Astrocyte (in vitro differentiated cells and primary cell): ENCODE measurements at places on chromosomes 4 and X.

GRCh38 chr4:37603711-37604110 lies 82.5 kb downstream of the RELL1 start:
- no peak overlapping the region for H3K4me3 ChIP-seq
- no peaks in the 10 kb centered on the region for H3K27me3 ChIP-seq
- H3K27ac ChIP-seq, result no peak overlapping the region
- H3K4me1 ChIP-seq, result no peaks in the 10 kb centered on the region
- H3K36me3 ChIP-seq, result no peaks in the 10 kb centered on the region

DNA sequence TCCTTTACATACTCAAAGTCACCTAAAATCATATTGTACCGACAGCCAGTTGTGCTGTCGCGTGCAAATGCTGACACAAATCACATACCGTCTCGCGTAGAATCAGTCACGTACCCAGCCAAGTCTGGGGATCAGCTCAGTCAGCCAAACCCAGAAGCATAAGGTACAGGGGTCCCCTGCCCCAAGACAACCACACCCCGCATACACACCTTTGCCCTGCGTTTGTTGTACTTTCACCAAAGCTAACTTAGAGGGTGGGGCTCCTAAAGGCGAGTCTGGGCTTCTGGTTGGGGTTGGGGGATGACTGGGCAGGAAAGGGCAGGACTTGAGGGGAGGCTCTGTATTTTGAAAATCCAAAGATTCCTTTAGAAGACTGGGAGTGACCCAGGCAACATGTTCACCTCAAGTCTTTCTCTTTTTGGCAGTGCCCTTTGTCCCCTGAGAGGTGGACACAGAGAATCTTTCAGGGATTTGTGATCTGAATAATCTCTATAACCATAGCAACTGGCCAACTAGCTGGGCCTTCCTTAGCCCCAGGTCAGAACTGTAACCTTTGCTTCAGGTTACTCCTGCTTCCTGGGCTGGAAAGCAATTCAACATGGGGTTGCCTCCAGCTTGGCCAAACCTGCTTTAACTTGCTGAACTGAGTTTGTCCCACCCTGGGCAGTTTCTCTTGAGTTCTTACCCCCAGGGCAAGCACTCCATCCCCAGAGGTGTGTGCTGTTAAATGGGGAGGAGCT lies 992 bp downstream of the GDPD2 start:
- no peaks in the 10 kb centered on the region for H3K36me3 ChIP-seq
- H3K4me1 ChIP-seq, result no peaks in the 10 kb centered on the region
- H3K4me3 ChIP-seq, result no peak overlapping the region
- no peak for DNase-seq
- no peak overlapping the region for H3K27ac ChIP-seq
- no peaks in the 10 kb centered on the region for H3K27me3 ChIP-seq

- no peaks in the 10 kb centered on the region for H3K36me3 ChIP-seq
- H3K27ac ChIP-seq, result peak overlapping the region; percentile 83
- H3K27me3 ChIP-seq, result no peaks in the 10 kb centered on the region
- peaks cover 6% of the 10 kb centered on the region for H3K4me1 ChIP-seq
- peak overlapping the region; percentile 64 for H3K4me3 ChIP-seq
These were observed 797 bp downstream of the TXLNG start for GRCh38 chrX:16786791-16787735.

DNA sequence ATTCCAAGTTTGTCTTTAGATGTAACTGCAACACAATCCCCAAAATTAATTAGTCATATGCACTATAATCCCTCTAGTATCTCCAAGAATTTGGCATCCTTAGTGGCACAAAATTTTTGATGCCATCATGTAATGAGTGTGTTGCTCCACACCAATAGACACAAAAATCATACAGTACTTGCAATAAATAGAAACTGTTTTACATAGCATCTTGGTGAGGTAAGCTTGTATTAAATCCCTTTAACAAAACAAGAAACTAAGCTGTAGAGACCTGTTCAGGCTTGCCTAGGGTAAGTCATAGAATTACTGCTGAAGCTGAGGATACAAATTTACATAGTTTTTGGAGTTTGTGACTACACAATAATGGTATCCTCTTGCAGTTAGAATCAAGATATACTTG lies 64.5 kb upstream of the PRSS12 start:
- H3K4me1 ChIP-seq, result no peaks in the 10 kb centered on the region
- H3K27me3 ChIP-seq, result no peaks in the 10 kb centered on the region
- H3K36me3 ChIP-seq, result no peaks in the 10 kb centered on the region
- peak overlapping the region; percentile 31 for H3K27ac ChIP-seq
- DNase-seq, result peak; percentile 64

DNA sequence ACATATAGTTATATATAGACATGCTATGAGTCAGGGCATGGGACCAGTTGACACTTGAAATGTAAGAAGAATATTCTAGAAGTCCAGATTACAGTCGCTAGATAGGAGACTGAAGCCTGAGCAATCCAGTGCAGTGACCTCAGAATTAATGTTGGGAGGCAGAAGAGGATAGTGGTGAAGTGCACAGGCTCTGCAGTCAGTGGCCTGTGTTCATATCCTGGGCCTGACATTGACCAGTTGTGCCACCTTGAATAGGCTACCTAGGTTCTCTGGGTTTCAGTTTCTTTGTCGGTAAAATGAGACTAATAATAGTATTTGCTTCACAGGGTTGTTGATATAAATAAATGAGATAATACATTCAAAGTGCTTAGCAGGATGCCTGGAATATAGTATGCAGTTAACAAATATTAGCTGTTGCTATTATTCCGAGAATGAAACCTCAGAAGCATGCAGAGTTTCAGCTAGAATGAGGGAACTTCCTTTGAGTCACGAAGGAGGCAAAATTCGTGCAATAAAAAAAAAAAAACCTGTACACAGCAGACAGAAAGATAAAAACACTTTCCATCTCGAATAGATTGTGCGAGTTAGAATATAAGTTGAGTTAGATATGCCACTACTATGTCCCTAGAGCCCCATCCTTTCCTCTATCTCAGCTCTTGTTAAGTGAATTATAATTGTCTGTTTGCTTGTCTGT lies 4.0 kb upstream of the SH2D1A start:
- no peak for DNase-seq
- no peaks in the 10 kb centered on the region for H3K27me3 ChIP-seq
- H3K27ac ChIP-seq, result no peak overlapping the region
- H3K4me1 ChIP-seq, result no peaks in the 10 kb centered on the region
- H3K36me3 ChIP-seq, result no peaks in the 10 kb centered on the region
- H3K4me3 ChIP-seq, result no peak overlapping the region

DNA sequence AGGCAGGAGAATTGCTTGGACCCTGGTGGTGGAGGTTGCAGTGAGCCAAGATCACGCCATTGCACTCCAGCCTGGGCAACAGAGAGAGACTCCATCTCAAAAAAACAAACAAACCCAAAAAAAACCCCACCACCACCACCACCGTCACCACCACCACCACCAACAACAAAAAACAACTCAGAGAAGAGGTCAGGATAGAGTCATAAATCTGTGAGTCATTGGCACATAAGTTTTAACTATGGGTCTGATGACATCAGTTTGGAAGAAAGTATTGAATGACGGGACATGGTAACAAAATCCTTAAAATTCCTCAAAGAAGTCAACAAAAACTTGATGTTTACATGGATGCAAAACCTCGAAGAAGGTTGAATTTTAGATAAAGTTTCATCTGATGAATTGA lies 288.0 kb upstream of the SFRP2 start:
- DNase-seq, result no peak
- H3K27ac ChIP-seq, result no peak overlapping the region
- no peaks in the 10 kb centered on the region for H3K27me3 ChIP-seq
- H3K4me3 ChIP-seq, result no peak overlapping the region

DNA sequence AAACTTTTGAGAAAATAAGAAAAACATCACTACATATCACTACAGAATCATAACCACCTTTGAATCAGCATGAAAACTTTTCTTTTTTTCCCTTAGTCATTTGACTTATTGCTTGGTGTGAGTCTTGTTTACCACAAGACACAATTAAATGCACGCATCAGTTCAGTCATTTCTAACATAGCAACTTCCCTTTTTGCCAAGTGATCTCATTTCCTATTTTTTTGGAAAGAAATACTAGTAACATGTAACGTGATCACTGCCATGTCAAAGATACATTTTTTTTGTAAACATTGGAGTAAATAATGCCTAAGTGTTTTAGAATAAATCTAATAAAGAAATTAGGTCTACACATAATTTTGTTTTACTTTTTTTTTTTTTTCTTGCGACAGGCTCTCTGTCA lies 5.1 kb upstream of the CXCL8 start:
- H3K4me3 ChIP-seq, result no peak overlapping the region
- no peaks in the 10 kb centered on the region for H3K36me3 ChIP-seq
- H3K4me1 ChIP-seq, result no peaks in the 10 kb centered on the region
- no peaks in the 10 kb centered on the region for H3K27me3 ChIP-seq
- no peak overlapping the region for H3K27ac ChIP-seq
- DNase-seq, result peak; percentile 57

DNA sequence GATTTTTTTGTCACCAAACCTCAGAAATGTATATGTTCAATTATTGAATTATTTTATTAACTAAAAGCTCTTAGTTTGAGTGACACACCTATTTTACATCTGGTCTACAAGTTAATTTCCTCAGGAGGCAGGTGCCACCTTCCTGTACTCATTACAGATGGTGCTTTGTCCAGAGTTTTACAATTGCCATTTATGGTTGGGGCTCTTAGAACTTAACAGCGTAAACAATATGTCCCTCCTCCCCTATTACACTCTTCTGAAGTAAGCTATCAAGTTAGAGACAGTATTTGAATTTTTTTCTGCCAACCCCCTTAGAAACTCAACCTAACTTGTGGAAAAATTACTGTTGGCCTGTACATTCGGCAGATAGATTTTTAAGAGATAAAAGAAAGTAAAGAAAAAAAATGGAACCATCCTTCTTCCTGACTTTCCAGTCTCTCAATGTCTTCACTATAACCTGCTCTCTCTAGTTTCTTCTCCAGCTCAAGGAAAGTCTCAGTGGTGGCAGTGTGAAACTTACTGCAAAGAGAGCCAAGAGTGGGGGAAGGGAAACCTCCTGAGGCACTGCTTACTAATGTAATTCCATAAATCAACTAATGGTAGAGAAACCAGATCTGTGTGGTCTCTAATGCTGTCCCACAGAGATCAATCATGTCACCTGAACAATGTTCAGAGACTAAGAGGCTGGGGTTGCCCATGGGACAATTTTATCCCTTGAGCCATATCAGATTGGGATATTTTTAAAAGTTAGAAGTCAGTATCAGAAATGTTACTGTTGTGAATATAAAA lies 7.8 kb downstream of the CXXC4 start:
- no peak overlapping the region for H3K27ac ChIP-seq
- H3K36me3 ChIP-seq, result no peaks in the 10 kb centered on the region

DNA sequence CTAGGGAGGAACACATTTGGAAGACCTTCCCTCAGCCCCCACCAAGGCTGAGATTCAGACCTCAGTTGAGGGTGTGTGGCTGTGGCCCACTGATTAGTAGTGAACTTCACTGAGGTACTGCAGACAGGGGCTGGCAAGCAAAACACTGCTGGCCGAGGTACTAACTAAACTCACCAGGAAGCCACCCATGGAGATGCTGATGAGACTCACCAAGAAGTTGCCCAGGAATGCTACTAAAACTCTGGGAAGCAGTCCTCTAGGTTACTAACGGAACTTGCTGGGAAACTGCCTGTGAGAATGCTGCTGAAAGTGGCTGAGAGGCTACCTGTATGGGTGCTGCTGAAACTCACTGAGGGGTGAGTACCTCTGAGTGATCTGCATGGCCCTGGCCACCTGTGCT lies 372.4 kb upstream of the RPS6KA3 start:
- H3K27me3 ChIP-seq, result no peaks in the 10 kb centered on the region
- no peak overlapping the region for H3K27ac ChIP-seq
- no peak overlapping the region for H3K4me3 ChIP-seq
- no peak for DNase-seq
- no peaks in the 10 kb centered on the region for H3K4me1 ChIP-seq

DNA sequence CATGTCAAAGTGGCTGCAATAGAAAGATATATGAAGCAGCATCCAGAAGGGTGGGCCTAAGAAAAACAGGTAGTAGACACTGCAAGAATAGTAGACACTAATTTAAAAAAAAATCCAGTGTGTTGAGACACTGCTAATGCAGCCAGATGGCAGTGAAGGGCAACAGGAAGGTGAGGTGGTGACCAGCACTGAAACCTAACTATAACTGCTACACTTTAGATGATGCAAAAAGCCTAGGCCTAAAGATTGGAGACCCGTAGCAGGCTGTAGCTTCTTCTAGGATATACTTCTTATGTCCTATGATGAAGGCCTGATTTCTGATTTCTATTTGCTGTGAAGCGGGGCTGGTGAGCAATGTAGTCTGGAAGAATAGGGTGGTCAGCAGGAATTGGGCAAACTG lies 38.7 kb upstream of the SH3KBP1 start:
- H3K4me3 ChIP-seq, result no peak overlapping the region
- peaks cover 3% of the 10 kb centered on the region for H3K4me1 ChIP-seq
- H3K27me3 ChIP-seq, result no peaks in the 10 kb centered on the region

DNA sequence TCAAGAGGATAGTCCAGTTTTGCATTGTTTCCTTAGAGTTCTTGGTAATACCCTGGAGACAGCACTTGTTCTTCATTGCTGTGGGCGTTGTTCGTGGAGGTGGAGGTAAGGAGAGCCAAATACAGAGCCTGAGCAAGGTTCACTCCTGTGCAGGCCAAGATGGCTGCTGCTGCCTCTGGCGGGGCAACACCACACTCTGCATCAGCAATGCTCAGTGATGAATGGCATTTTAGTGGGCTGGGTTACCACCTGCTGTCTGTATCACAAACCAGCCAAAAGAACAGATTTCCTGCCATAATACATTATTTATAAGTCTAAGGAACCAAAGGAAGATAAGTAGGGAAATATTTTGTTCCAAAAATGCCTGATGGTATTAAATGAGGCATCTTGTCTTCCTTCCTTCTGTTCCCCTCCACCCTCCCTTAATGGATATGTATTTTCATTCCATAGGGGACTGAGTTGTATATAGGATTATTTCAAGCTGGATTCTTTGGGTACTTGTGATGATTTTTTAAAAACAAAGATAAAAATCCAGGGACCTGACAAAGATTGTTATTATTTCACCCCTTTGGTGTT lies 61.6 kb upstream of the LIMCH1 start:
- no peaks in the 10 kb centered on the region for H3K4me1 ChIP-seq
- no peaks in the 10 kb centered on the region for H3K27me3 ChIP-seq
- H3K4me3 ChIP-seq, result no peak overlapping the region
- H3K36me3 ChIP-seq, result no peaks in the 10 kb centered on the region

- H3K4me3 ChIP-seq, result no peak overlapping the region
- no peak overlapping the region for H3K27ac ChIP-seq
- H3K27me3 ChIP-seq, result no peaks in the 10 kb centered on the region
- no peaks in the 10 kb centered on the region for H3K4me1 ChIP-seq
- no peak for DNase-seq
These were observed 34.4 kb upstream of the COX18 start for GRCh38 chr4:73103799-73104503.
